ENCODE measurements at places on chromosomes 5 and 9. TPM values are rescaled to one million over a fixed set of nuclear protein-coding genes. Genes with fewer than 3 reads are reported as not detected.

Gene LCN12
- 8.3 TPM for total RNA-seq

Gene PPP3R2
- 0.22 TPM for total RNA-seq

Gene TRAF1
- total RNA-seq: 1.9 TPM

Gene CDO1
- total RNA-seq: 27.9 TPM

Gene PDZD2
- 4.3 TPM for total RNA-seq

Gene WDR38
- not detected for total RNA-seq

Gene BAAT
- 0.53 TPM for total RNA-seq

DNA sequence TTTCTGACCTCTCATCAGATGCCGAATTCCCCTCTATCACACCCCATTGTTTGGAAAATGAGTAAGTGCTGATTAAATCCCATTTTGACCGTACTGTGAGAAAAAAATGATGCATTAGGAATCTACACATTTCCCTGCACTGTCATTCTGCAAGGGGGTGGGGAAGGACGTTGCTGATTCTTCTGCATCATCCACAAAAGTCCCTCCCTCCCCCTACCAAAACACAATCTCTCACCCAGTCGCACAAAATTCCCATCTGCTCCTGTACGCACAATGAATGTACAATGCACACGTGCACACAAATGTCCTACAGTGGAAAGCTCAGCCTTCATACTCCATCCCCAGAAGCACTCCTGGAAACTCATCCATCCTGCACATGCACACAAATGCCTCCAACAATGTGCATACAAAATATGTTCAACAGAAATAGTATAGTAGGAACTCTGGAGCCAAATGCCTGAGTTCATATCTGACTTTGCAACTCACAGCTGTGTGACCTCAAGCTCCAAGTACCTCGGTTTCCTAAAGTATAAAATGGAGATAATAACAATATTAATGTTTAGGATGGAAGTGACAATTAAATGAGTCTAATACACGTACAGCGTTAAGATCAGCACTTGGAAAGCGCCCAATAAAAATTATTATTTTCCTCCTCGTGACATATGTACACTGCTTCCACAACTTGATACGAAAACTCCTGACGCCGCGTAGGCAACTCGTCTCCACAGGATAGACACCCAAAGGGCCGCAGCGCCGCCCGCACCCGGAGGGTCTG is 809 bp downstream of the TNIP1 start:
- H3K36me3 ChIP-seq: peaks cover 4% of the 10 kb centered on the region
- no peaks in the 10 kb centered on the region for H3K27me3 ChIP-seq
- H3K4me1 ChIP-seq: peaks cover 45% of the 10 kb centered on the region
- H3K27ac ChIP-seq: peak overlapping the region; percentile 87

GRCh38 chr5:160930406-160930805 is 78.4 kb upstream of the ATP10B start:
- H3K27ac ChIP-seq: peak overlapping the region; percentile 63
- peak overlapping the region; percentile 44 for H3K4me3 ChIP-seq
- DNase-seq: no peak
- peaks cover 9% of the 10 kb centered on the region for H3K4me1 ChIP-seq
- H3K36me3 ChIP-seq: no peaks in the 10 kb centered on the region

DNA sequence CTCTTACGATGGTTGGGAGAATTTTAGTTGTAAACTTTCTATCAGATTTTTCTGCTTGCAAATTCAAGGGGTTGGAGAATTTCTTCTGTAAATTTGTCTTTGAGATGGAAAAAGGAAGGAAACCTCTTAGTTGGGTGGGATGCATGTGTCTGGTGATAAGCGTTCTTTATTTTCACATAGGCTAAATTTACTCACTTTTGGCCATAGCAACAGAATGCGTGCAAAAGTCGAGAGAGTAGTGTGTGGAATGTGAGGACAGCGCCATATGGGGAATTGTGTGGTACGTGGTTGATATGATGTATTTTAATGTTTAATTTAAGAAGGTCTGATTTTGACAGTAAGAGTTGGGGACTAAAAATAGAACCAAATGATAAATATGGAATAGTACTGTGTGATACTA is 282.2 kb downstream of the TAF11L14 start:
- H3K4me3 ChIP-seq: no peak overlapping the region
- no peaks in the 10 kb centered on the region for H3K36me3 ChIP-seq
- no peaks in the 10 kb centered on the region for H3K4me1 ChIP-seq
- H3K27ac ChIP-seq: no peak overlapping the region
- H3K27me3 ChIP-seq: peaks cover 4% of the 10 kb centered on the region
- no peak for DNase-seq

DNA sequence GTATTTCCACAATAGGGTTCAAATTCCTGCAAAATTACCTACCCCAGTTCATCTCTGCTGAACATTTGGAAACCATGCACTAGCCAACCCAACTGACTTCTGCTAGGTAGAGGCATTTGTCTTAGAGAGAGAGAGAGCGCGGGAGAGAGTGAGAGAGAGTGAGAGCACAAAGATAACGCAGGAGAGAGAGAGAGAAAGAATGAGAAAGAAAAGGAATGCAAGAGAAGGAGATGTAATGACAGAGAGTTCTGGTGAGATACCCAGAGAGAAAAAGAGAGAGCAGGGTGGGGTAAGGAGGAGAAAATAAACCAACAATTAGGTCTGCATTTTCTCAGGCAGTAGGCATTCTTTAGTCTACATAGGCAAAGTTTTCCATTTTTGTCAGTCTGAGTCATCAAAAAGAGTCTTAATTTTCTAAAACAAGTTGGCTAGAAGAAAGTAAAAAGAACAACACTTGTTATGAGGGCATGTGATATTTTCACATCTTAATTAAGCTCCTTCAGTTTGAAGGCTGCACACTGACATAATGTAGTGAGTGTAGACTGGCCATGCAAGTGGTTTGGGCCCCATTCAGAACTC is 98.2 kb downstream of the MAP1B start:
- no peaks in the 10 kb centered on the region for H3K4me1 ChIP-seq
- DNase-seq: no peak
- no peaks in the 10 kb centered on the region for H3K27me3 ChIP-seq
- no peak overlapping the region for H3K4me3 ChIP-seq
- H3K36me3 ChIP-seq: peaks cover 29% of the 10 kb centered on the region

GRCh38 chr5:113140837-113141671 is 164.5 kb downstream of the DCP2 start:
- peaks cover 10% of the 10 kb centered on the region for H3K36me3 ChIP-seq
- no peak for DNase-seq
- no peak overlapping the region for H3K4me3 ChIP-seq
- H3K4me1 ChIP-seq: peaks cover 3% of the 10 kb centered on the region
- H3K27me3 ChIP-seq: no peaks in the 10 kb centered on the region

DNA sequence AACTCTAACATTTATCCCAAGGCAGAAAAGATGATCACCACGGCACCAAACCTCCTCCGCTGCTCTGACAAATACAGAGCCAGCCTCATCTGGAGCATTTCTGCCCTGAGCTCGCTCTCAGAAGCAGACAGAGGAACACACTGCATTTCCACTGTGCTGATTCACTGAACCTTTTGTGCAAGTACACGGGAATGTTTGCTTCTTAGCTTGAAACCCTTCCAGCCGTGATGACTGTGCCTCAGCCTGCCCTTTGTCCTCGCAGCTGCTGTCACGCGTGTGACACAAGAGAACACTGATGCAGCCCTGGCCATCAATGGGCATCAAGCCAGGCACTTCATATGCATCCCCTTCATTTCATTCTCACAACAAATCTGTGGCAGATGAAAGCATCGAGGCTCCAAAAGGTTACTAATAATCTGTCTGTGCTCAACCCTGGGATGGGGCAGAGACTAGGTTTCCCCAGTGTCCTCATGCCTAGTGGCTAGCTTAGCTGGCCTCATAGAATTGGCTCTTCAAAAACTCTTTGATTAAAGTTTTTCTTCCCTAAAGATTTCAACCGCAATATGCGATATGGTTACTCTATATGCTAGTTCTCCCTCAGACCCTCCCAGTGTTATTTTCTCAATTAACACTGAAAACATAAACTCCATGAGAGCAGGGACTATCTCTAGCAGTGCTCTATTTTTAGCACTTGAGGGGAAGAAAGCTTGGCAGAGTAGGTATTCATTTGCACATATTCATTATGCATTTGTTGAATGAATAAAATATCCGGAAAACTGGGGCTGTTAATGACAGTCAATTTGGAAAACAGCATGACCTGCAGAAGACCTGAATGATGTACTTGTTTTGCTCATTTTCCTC is 7.3 kb downstream of the CDC14B start:
- no peak overlapping the region for H3K27ac ChIP-seq
- peak overlapping the region; percentile 29 for H3K4me3 ChIP-seq
- H3K4me1 ChIP-seq: peaks cover 21% of the 10 kb centered on the region
- no peaks in the 10 kb centered on the region for H3K36me3 ChIP-seq
- DNase-seq: no peak

GRCh38 chr9:3191715-3192114 is 334.1 kb downstream of the RFX3 start:
- no peaks in the 10 kb centered on the region for H3K36me3 ChIP-seq
- no peak overlapping the region for H3K27ac ChIP-seq
- DNase-seq: no peak
- H3K4me1 ChIP-seq: no peaks in the 10 kb centered on the region
- no peak overlapping the region for H3K4me3 ChIP-seq
- H3K27me3 ChIP-seq: peaks cover 7% of the 10 kb centered on the region

- H3K27me3 ChIP-seq: peaks cover 94% of the 10 kb centered on the region
- peak overlapping the region; percentile 76 for H3K4me3 ChIP-seq
- no peak overlapping the region for H3K27ac ChIP-seq
Measured at GRCh38 chr9:77019926-77020412, 514 bp downstream of the FOXB2 start.

DNA sequence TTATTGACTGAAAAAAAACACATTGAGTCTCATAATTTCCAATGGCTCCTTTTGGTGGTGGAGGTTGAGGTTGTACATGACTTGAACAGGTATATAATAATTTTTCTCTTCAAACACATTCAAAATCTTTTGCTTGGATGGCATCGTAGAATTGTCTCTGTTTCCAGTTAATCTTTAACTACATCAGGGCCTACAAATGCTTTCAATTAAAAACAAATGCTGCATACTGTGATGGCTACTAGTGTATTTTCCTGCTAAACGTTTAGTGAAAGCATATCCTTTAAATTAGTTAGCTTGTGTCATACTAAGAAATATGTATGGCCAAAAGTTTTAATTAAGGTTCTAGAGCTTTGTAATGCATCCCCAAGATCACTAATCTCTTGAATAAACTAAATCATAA is 313.8 kb downstream of the SLF1 start:
- DNase-seq: no peak
- no peak overlapping the region for H3K4me3 ChIP-seq
- no peaks in the 10 kb centered on the region for H3K36me3 ChIP-seq
- peaks cover 14% of the 10 kb centered on the region for H3K4me1 ChIP-seq
- no peak overlapping the region for H3K27ac ChIP-seq

DNA sequence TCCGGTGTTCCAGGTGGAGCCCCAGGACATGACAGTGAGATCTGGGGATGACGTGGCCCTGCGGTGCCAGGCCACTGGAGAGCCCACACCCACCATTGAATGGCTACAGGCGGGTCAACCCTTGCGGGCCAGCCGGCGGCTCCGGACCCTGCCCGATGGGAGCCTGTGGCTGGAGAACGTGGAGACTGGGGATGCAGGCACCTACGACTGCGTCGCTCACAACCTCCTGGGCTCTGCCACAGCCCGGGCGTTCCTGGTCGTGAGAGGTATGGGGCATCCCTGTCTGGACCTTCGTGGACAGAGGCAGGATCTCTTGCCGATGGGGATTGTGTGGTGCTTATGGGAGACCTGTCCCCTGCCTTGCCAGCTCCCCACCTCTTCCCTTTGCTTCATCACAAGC is 26.0 kb upstream of the ASS1 start:
- H3K36me3 ChIP-seq: no peaks in the 10 kb centered on the region
- H3K4me3 ChIP-seq: no peak overlapping the region
- peaks cover 6% of the 10 kb centered on the region for H3K4me1 ChIP-seq
- peaks cover 21% of the 10 kb centered on the region for H3K27me3 ChIP-seq

DNA sequence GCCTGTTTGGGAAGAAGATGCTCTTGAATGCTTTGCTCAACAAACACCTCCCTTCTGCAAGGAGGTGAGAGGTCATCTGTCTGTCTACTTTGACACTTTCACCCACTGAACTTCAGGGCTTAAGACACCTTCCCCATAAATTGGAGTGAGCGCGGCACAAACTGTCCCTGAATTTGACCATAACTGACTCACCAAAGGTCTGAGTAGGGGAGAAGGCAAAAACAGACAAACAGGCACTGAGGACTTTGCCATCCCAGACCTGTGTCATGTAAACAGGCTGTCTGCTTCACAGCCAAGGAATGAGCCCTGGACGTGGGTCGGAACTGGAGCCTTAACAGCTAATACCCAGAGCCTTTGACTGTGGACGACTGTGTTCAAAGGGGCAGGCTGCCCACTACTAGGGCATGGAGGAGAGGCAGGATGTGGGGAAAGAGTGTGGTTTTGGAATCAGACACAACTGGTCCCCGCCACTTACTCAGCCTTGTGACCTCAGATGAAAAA is 320.9 kb upstream of the KLF4 start:
- no peaks in the 10 kb centered on the region for H3K4me1 ChIP-seq
- H3K36me3 ChIP-seq: no peaks in the 10 kb centered on the region
- H3K27ac ChIP-seq: no peak overlapping the region
- no peak overlapping the region for H3K4me3 ChIP-seq
- no peak for DNase-seq
- H3K27me3 ChIP-seq: peaks cover 34% of the 10 kb centered on the region

- no peak overlapping the region for H3K4me3 ChIP-seq
- no peaks in the 10 kb centered on the region for H3K36me3 ChIP-seq
- H3K4me1 ChIP-seq: peaks cover 5% of the 10 kb centered on the region
- H3K27ac ChIP-seq: no peak overlapping the region
Measured at GRCh38 chr5:151534350-151534749, 56.8 kb downstream of the FAT2 start.

GRCh38 chr5:159017786-159018185 is 81.9 kb downstream of the EBF1 start:
- DNase-seq: no peak
- H3K4me1 ChIP-seq: peaks cover 38% of the 10 kb centered on the region
- no peak overlapping the region for H3K4me3 ChIP-seq

DNA sequence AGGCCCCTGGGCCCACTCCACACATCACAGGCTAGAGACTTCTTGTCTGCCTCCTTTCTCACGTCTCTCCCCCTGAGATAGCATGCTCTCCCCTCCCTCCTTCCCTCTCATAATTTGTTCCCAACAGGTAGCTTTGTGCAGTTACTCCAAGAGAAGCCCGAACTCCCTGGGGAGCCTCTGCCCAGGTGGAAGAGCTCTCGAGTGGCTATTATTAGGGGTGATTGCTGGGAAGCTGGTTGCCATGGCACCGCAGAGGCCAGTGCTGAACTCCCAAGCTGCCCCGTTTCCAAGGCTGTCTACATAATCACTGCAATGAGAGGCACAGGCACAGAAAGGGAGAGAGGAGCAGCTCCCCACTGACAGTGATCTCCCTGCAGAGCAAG is 104.7 kb upstream of the GPR151 start:
- no peak for DNase-seq
- H3K27ac ChIP-seq: no peak overlapping the region
- peaks cover 11% of the 10 kb centered on the region for H3K4me1 ChIP-seq
- no peak overlapping the region for H3K4me3 ChIP-seq
- no peaks in the 10 kb centered on the region for H3K27me3 ChIP-seq

- no peaks in the 10 kb centered on the region for H3K4me1 ChIP-seq
- no peaks in the 10 kb centered on the region for H3K27me3 ChIP-seq
- no peaks in the 10 kb centered on the region for H3K36me3 ChIP-seq
Measured at GRCh38 chr5:102523541-102524175, 24.9 kb upstream of the SLCO6A1 start.

GRCh38 chr9:83538172-83538889 is at the start of gene FRMD3:
TSS of gene FRMD3 (minus strand) at chr9:83538401. CDS start at chr9:83538231, 170 bp downstream.
- peak within 1 kb of the TSS; percentile 16 for H3K27ac ChIP-seq
- peak within 1 kb of the TSS; percentile 84 for H3K4me3 ChIP-seq
- peak; percentile 82 for DNase-seq
- H3K27me3 ChIP-seq: peaks cover 67% of the 10 kb centered on the region
- H3K36me3 ChIP-seq: no peaks in the 10 kb centered on the region

- H3K4me1 ChIP-seq: peaks cover 31% of the 10 kb centered on the region
- H3K36me3 ChIP-seq: peaks cover 40% of the 10 kb centered on the region
Measured at GRCh38 chr9:33125871-33126823, 41.0 kb downstream of the B4GALT1 start.
